ENCODE measurements at places on chromosomes 6 and 20.

- peak; percentile 77 for DNase-seq
Observed at GRCh38 chr6:17448165-17448564, 54.8 kb downstream of the CAP2 start.

DNA sequence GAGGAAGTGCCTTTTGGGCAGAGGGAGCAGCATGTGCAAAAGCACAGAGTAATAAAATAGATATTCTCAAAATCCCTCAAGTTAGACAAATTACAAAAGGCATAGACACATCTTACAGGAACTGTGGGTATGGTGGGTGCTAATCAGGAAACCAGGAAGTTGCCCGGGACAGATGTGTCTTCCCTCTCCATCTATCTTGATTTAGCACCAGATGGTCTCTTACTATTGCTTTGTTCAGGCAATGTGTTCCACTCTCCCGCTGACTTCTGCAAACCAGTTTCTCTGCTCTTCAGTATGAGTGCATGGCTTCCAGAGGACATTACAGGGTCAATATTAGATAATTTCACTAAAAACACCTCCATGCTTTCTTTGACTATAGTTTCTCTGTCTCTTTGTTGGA lies 13.2 kb downstream of the CITED2 start:
- no peak for DNase-seq

DNA sequence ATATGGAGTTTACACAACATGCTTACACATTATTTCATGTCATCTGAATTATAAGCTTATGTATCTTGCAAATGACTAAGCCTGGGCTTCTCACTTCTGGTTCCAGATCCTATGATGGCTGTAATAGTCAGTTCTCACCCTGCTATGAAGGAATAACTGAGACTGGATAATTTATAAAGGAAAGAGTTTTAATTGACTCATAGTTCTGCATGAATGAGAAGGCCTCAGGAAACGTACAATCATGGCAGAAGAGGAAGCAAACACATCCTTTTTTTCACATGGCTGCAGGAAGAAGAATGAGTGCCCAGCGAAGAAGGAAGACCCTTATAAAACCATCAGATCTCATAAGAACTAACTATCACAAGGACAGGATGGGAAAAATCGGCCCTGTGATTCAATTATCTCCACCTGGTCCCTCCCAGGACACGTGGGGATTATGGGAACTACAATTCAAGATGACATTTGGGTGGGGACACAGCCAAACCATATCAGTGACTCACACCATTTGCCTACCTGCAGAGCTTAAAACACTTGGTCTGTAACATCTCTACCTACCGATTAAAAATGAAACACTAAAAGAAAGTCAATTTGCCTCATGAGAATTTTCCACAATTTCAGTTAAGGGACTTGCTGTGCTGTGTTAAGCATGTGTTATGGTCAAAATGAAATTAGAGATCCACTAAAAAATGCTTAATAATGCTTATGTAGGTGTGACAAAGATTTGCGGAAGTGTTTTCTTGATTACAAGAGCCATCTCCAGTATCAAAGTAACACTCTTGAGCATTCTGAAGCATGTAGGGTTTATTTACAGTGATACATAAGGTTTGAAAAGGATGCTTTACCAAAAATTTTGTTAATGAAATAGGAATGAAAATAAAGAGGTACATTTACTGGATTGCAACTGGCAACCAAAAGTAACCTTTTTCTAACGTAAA lies 2.2 kb upstream of the RWDD1 start:
- DNase-seq, result no peak

- no peak for DNase-seq
Observed at GRCh38 chr20:62080249-62080990, 14.7 kb upstream of the TAF4 start.

DNA sequence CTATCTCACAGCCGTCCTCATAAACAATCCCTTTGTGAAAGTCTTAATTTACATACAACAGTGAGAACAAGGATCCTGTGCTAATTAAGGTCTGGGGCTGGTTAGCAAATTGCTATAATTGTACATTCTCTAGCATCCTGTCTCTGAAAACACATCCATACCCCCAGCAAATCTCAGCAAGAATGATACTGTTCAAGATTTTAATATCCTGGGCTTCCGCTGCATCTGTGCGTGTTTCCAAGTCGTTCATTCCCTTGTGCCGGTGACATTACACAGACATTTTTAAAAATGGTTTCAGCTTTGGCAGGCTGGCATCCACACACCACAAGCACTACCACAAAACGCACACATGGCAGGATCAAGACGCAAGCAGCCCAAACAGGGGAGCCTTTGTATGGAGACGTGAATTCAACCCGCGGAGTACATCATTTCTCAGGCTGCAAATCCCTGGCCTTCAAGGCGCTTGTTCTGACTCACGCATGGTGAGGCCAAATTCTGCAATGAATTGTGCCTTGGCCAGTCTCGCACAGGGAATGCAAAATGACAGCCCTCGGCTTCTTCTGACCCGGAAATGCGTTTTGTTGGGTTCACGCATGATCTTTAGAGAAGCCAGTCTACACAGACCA lies 20.3 kb downstream of the ZMYND8 start:
- DNase-seq, result no peak
